ENCODE measurements at places on chromosomes 12 and 14.

DNA sequence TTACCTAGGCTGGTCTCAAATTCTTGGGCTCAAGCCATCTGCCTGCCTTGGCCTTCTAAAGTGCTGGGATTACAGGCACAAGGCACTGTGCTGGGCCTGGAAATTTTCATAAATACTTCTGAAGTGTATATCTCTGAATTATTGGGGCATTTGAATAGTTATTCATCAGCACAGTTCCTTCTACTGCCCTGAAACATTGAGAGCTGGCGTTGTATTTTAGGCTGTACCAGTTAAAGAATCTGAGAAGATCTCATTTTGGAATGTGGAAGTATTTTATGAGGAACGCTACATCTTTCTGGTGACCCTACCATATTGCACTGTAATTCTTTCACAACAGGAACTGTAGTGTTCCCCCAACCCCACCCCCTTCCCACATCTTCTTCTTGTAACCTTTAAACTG lies 349.0 kb upstream of the RGS6 start:
- peak; percentile 56 for DNase-seq

DNA sequence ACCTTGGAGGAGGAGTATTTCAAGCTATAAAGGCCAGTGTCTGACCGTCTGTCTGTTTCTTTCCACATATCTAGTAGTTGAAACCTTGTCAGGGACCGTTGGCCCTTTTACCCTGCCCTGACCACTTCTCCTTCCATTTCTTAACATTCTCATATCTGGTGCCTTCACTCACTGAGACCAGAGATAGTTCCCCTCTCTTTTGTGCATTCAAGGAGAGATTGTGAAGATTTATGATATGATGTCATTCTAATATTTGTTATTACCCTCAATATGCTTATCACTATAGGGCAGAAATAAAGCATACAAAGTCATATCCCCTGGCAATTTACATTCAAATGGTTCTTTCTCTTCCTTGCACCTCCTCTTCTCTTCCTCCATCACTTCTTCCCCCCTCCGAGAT lies 83.3 kb downstream of the PLXNC1 start:
- DNase-seq = no peak

GRCh38 chr12:51911788-51912711 lies 4.7 kb downstream of the ACVRL1 start:
- DNase-seq = no peak

GRCh38 chr14:43169722-43170121 lies 1337.4 kb downstream of the FSCB start:
- no peak for DNase-seq

DNA sequence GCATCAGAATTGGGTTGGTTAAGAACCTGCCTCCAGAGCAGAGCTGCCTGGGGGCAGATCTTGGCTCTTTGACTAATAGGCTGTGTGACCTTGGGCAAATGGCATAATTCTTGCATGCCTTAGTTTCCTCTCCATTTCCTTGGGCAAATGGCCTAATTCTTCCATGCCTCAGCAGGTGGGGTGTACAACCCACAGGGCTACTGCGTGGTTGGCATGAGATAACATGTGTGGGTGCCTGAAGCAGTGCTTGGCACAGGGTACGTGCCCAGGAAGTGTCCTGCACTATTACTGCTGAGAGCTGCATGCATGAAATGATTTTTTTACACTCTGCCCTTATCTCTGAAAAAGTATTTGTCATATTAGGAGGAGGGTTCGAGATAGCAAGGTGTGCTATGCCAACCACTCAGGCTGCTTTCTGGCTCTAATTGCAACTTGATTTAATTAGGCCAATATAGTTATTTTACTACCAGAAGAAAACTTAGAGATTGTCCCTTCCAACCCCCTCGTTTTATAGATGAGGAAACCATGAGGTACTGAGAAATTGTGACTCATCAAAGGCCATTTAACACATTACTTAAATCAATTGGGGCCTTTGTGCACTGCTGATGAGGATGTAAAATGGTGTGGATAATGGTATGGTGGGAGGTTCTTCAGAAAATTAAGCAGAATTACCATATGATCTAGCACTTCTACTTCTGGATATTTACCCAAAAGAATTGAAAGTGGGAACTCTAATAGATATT lies 161.6 kb upstream of the HIF1A start:
- DNase-seq = peak; percentile 43

DNA sequence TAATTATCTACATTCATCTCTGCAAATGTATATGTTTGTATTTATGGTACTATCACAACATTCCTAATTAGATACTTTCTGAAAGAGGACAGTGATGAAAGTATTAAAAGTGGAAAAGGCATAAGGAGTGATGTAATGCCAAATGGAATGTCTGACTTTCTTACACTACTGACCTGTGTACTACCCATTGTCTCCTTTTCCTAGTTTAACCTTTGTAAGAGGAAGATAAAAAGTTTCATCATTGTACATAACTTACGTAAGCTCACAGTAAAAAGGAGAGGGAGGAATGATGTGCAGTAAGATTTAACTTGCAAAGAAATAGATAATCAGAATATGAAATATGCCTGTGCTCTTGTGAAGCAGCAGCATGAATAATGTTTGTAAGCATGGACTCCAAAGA lies 55.9 kb downstream of the SOX5 start:
- no peak for DNase-seq

DNA sequence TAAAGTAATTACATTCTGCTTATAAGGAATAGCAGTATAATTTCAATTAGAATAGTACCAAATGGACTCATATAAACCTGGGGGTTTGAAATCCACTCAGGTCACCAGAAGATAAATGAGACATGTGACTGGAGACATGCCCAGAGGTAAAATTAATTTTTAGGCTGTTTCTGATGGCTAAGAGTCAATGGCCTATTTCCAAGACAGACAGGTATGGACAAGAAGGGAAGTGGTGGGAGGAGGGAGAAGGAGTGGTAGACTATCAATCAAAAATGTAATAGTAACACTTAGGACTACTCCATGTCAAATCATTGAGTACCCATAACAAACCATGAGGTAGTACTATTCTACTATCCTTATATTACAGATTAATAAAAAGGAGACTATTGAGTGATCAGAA lies 544.0 kb downstream of the GALC start:
- no peak for DNase-seq

- DNase-seq = peak; percentile 57
These were observed 14.7 kb downstream of the ITGA5 start for GRCh38 chr12:54404061-54405004.

- DNase-seq = no peak
These were observed 95.3 kb upstream of the SLC35F4 start for GRCh38 chr14:57960946-57961785.

DNA sequence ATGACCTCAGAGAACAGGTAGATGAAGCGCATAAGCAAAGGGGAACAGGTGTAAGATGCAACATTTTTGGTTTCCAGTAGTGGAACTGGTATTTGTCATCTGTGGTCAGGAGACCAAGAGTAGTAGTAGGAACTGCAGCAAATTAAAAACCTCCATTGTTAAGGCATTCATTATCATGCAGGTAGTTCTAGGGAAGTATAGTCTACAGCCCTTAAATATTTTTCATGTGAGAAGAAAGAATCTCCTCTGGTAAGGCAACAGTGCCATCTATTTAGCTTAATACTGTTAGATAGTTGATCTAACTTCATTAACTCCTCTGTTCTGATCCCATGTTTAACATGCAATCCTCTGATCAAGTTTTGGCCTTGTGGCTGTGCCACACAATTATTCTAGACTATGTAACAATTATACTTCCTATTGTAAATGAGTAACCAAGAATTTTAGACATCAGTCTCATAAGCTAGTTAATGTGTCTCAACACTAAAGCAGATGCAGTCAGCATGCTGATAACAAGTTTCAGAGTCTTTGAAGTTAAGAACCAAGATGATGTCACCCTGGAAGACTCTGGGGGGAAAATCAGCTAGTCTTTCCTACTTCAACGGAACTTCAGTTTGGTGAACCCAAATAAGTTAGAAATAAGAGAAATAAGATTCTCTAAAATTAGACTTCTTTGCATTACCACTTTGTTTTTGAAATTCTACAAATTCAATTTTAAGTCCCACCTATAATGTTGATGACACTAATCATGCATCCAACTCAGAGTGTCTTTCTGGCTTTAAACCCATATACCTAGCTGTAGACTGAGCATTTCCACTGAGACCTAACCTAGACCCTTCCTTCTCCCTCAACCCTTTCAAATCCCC lies 70.9 kb downstream of the STXBP6 start:
- DNase-seq = peak; percentile 24

DNA sequence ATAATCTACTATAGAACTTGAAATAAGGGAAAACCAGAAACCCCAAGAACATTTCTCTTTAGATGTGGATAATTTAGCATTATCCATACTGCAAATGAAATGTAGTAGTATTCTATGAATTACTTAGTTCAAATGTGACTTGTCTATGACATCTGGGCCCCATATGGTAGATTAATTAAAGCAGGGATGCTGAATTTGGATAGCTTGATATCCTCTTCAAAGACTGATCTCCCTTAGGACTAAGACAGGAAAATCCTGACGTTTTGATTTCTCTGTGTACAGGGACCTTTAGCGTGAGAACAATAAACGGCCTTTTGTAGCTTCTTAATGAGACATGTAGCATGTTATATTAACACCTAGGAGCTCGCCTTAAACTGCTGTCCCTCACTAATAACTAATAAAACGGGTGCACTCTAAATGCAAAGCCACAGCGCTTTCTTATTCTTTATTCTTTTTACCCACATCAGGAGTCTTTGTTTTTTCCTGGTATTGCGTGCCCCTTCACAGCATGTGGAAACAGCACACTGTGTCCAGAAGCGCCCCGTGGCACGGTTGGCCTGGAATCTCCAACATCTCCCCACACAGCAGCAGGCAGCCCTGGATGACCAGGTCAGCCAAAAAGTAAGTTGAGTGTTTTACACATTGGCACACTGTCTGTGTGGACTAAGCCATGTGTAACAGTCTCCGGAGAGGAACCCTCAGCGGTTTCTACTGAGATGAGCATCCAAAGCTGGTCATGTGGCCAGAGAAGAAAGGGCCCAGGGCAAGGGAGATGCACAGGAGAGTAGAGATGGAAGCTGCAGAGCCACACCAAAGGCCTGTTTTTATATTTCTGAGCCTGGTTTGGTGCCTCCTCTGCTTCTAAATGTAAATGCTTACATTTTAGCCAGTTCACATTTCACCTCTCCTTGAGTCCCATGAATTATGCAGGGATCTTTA lies 93.1 kb downstream of the SRGAP1 start:
- DNase-seq = no peak

- peak; percentile 77 for DNase-seq
These were observed 54.6 kb downstream of the ACTN1 start for GRCh38 chr14:68924186-68925158.

DNA sequence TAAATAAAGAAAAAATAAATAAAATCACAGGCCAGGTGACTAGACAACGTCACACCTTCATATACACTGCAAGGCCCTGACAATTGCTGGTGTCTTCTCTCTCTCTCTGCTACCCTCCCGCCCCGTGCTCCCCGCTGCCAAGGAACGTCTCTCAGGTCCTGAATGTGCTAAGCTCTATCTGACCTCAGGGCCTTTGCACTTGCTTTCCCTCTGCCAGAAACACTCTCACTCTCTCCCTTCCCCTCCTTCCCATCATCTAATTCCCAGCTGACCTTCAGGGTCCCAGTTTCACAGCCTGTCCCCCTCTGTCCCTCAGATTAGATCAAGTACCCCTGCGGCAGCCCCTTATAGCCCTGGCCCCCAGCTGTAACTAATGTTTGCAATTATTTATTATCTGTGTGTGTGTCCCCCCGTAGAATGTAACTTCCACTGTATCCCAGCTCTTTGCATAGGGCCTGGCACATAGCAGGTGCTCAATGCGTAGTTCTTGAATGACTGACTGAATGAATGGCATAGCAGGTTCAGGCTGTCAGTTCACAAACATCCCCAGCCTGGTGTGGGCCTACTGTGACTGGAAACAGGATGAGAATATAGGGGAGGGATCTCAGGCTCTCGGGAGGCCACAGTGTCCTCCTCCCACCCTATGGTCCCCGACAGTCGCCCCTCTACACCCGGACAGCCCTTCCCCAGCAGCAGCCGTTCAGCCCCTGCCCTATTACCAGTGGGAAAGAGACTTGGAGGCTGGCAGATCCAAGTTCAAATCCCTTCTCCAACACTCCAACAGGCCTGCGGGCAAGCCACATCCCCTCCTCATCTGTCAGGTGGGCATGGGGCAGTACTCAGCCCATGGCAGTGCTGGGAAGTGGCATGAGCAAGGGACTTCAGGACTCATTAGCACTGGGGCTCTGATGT lies 6.6 kb downstream of the BEGAIN start:
- DNase-seq = no peak

- DNase-seq = peak; percentile 72
These were observed 57.6 kb downstream of the NCOR2 start for GRCh38 chr12:124509676-124510300.

DNA sequence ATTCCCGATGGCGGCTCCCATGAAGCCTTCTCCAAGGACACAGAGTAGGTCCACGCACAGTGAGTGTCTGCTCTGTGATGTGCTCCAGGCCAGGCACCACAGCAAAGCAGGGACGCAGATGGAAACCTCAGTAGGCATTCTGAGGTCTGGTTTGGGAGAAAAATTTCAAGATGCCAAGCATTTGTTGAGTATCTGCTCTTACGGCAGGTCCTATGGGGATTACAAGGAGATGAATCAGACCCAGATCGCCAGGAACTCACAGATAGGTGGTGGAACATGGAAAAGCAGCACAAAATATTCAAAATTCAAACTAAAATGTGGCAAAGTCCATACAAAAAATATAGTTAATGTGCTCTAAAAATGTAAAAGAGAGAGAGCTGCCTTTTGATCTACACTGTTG lies 684.9 kb upstream of the TMEM132C start:
- DNase-seq = no peak

DNA sequence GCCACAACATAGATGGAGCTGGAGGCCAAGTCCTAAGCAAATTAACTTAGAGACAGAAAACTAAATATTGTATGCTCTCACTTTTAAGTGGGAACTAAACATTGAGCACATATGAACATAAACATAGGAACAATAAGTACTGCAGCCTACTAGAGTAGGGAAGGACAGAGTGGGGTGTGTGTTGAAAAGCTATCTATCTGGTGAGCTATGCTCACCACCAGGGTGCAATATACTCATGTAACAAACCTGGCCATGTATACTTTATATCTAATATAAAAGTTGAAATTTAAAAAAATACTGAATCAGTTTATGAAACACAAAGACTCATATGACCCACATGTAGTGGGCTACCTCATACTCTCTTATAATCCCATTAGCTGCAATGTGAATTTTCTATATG lies 1305.0 kb downstream of the LRFN5 start:
- no peak for DNase-seq

- DNase-seq = no peak
These were observed 24.4 kb upstream of the EID3 start for GRCh38 chr12:104279164-104279563.

DNA sequence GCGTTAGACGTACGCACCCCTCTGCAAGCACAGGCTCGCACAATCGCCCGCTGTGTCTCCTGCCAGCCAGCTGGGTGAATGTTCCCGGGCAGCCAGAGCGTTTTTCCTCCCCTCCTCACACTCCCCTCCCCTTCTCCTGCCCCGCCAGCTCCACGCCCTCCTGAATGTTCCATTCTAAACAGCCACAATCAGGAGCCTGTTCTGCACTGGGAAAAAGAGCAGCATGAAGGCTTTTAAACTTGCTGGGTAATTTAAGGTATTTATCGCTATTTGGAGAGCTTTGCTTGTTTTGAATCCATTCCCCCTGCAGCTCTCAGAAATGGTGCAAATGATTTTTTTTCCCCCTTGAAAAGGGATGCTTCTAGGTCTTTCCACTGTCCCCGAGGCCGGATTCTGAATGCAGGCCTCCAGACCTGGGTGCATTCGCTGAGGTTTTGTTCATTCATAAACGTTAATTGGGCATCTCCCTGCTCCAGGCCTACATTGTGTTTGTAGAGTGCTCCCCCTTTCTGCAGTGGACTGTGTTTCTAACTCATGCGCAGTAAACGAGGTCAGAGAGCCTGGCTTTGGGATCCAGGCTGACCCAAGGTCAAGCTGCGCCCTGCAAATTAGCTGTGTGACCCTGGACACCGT lies 212.5 kb downstream of the CHST11 start:
- DNase-seq = no peak

Data from EL (cell line).